ENCODE measurements at places on chromosomes 7 and 10.

DNA sequence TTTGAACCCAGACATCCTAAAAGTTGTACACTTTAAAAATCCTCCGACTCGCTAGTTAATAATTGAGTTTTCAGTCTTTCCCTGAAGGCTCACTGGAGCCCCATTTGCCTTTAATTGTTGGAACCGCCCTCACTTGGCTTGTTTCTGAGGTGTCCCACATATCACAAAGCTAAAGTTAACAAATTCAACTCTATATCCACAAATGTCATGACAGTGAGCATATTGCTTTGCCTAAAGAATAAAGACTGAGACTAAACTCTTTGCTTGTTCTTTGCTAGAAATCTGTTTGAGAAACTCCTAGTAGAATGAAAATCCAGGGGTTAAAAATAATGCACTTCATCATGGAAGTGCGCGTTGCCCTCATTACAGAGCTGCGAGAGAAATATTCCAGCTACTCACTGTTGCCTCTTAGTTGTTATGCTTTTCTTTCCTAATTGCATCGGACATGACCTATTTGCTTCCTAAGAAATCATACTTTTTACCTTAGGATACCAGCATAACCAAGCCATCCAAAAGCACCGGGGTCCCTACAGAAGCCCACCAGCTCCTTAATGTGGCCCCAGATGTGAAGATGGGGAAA is 752 bp downstream of the THSD7A start:
- DNase-seq: no peak

DNA sequence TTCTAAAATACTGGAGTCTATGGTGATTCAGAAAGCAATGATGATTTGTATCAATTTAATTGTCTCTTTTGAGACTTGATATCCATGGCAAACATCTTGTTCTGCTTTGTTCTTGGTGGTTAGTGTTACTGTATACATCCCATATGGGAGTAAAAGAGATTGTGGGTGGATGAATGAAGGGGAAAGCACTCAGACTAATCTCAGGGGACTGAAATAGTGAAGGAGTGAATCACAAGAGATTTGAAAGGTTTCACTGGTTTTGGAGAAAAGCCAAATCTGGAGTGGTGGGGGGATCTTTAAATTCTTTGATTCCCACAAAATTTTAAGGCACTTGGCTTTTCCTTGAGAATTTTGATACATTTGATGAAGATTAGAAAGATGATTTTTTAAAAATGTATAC is 369.4 kb downstream of the INHBA start:
- DNase-seq: no peak

DNA sequence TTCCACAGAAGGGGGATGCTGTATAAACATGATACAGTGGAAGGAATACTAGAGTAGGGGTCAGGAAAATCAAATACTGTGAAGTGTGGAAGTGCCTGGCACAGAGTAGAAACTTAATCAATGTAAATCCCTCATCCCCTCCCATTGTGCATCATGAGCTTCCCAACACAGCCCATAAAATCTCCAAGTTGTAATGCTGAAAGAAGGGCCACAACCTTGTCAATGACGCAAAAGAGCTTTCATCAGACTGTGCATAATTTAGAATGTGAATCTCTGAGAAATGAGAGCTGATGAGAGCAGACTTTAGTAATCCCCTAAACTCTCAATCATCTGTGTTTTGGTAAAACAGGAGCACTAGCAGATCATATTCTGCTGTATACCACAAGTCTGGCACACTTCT is 105.2 kb upstream of the IMMP2L start:
- DNase-seq: no peak

- DNase-seq: peak; percentile 26
Measured at GRCh38 chr7:135147341-135147898, 452 bp upstream of the TMEM140 start.

DNA sequence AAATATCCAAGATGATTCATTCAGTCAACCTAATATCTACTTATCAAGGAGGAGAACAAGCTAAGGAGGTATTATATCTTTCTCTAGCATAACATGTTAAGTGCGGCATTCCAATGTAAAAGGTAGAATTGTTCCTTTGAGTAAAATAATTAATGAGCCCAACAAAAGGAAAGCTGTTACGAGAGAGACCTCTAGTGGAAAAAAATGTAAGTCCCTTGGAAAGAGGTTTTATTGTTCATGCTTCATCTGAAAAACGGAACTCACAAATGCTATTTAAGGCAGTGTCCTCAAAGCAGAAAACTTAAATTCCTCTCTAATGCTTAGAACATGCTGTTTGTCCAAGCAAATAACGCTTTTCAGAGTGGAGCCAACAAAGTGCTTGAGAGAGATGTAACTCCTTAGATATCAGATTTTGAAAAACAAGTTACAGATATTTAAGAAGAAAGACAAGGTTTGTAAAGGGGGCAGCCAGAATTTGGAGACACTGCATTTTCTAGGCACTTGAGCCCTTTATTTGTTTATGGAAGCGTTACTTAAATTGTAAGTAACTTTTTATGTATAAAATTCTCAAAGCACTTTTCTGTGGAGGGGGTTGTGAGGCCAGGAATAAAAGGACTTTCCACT is 119.9 kb downstream of the TFEC start:
- DNase-seq: peak; percentile 45

GRCh38 chr7:91553410-91553895 is 289.2 kb downstream of the FZD1 start:
- DNase-seq: no peak

GRCh38 chr10:71232089-71232998 is 20.0 kb downstream of the UNC5B start:
- DNase-seq: no peak

GRCh38 chr7:4883033-4883371 is 514 bp downstream of the RADIL start:
- DNase-seq: no peak

- no peak for DNase-seq
Measured at GRCh38 chr10:30124704-30125103, 65.3 kb upstream of the JCAD start.

DNA sequence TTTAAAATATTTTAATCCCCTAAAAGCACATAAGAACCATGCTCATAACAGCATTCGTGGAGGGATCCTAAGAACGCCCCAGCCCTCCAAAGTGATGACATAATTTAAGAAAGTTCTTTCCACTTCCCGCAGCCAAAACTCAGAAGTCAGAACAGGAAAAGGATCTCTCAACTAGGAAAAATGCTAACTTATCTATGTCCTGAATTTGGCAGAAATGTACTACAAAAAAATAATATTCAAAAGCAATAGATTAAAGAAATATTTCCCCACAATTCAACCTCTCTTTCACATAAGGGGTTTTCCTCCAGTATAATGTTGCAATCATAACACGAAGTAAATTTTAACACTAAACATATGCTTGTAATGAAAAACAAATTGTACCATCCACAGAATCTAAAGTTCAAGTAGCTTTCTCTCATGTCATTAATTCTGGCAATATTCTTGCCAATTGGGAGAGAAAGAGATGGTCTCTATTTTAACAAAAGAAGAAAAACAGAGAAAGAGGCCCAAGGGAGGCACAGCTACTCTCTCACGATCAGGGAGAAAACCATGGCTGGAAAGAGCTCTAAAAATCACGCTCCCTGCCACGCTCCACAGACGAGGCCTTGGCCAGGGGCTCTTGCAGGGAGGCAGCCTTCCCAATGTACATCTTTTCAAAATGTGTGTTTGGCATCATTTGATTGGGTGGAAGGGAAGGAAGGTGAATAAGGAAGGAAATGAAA is 22.9 kb downstream of the ASB13 start:
- DNase-seq: no peak

- DNase-seq: no peak
Measured at GRCh38 chr10:84944187-84944586, 615.8 kb downstream of the CCSER2 start.

GRCh38 chr7:36894190-36894589 is 169.9 kb upstream of the AOAH start:
- DNase-seq: no peak

- DNase-seq: no peak
Measured at GRCh38 chr7:2482725-2483451, 6.7 kb upstream of the GRIFIN start.

- DNase-seq: no peak
Measured at GRCh38 chr10:124008187-124008586, 85.2 kb downstream of the CHST15 start.

- no peak for DNase-seq
Measured at GRCh38 chr7:40659231-40659630, 524.4 kb downstream of the SUGCT start.

GRCh38 chr7:45568536-45569289 is 5.5 kb upstream of the ADCY1 start:
- DNase-seq: no peak

- DNase-seq: no peak
Measured at GRCh38 chr10:77993620-77994019, 35.7 kb downstream of the POLR3A start.

- no peak for DNase-seq
Measured at GRCh38 chr7:129907122-129907736, 45.5 kb downstream of the UBE2H start.

GRCh38 chr10:78471723-78472550 is 438.3 kb downstream of the RPS24 start:
- no peak for DNase-seq

- DNase-seq: no peak
Measured at GRCh38 chr10:78898341-78899097, 170.2 kb upstream of the ZMIZ1 start.

DNA sequence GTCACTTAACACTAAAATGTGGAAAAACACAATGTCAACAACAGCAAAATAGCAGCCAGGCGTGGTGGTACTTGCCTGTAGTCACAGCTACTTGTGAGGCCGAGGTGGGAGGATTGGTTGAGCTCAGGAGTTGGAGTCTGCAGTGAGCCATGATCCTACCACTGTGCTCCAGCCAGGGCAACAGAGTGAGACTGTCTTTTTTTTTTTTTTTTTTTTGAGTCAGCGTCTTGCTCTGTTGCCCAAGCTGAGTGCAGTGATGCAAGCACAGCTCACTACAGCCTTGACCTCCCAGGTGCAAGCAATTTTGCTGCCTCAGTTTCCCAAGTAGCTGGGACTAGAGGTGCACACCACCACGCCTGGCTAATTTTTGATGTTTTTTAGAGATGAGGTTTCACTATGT is 6.1 kb downstream of the KCTD7 start:
- DNase-seq: no peak

DNA sequence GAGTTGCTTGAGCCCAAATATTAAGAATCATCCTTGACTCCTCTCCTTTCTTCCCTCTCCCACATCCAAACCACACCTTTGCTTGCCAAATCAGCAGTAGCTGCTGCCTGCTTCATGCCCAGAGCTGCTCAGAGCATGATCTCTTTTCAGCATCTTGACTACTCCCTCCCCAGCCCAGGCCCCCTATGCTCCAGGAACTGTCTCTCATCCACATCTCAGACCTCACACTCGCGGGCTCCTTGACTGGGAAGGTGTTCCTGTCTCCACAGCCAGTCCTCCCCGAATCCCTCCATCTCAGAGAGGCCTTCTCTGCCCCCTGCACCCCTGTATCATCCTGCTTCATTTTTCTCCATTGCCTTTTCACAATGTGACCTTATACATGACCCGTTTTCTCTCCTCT is 157.0 kb downstream of the DNAJB6 start:
- DNase-seq: no peak

DNA sequence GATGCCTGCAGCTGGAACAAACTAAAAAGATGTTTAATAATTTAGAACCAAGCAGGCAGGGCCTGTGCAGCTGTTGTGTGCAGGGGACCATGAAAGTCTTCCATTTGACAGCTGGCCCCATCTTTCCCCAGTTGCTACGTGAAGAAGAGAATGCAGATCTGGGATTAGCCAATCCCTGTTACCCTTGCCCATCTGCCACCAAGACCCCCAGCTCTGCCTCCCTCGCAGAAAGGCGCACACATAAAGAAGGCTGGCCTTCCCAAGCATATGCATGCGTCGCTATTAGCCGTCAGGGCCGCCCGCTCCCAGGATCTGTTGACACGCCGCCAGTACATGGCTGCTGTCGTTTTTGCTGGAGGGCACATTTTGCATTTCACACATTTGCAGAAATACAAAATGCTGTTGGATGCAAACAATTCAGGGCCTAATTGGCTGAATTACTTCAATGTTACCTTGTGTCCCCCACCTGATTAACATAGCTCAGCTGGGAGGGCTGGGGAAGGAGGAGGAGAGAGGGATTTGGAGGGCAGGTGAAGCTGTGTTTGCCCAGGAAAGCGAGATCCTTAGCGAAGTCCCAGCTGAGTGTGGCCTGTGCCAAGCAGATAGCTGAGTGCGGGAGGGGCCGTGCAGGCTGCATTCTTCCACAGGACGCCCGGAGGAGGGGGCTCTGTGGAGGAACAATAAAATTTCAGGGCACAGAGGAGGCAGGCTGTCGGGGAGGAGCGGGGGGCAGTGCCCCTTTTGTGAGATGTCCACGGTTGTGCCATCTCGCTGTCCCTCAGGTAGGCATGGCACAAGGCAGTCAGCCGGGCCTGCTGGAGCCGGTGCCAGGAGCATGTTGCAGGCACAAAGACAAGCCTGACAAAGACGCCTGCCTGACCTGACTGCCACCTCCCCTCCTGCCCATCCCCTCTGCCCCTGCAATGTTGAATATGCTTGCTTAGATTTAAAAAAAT is 443.0 kb upstream of the MKI67 start:
- no peak for DNase-seq

DNA sequence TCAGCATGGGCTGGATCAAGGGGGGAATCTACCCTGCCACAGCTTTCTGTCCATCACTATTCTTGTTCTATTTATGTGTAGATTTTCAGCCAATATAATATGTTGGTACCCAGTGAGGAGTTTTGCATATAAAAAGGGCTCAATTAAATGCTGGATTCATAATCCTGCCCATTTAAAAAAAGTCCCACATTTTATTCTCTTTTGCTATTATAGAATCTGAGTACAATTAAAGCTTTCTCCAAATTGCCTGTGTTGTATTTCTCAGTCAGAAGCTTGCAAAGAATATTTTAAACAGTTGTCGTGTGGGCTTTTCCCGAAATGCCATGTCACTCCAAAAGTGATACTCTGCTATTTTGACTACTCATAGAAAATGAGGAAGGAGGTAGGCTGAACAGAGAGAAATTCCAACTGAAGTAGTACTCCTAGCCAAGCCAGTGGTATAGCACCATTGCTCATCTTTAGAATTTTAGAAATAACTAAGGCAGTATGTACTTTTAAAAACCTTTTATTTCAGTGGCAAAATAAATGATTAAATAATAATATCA is 108.3 kb upstream of the HDAC9 start:
- no peak for DNase-seq

DNA sequence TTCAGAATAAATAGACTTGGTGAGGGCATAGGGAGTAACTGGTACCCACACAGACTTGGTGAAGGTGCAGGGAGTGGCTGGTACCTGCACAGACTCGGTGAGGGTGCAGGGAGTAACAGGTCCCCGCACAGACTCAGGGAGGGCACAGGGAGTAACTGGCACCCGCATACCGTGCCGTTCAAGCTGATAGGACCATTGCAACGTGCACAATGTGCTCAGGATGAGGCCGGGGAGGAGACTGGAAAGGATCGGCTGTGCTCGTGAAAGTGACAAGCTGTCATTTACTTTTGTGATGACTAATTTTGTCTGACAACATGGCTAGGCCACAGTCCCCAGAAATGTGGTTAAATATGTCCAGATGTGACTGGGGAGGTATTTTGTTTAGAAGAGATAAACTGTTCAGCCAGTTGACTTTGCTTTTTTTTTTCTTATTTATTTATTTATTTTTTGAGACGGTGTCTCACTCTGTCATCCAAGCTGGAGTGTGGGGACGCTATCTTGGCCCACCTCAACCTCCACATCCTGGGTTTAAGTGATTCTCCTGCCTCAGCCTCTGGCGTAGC is 76.2 kb upstream of the NMT2 start:
- DNase-seq: no peak

- no peak for DNase-seq
Measured at GRCh38 chr7:101081432-101081831, 3.8 kb upstream of the TRIM56 start.
